ENCODE measurements at places on chromosomes 7 and 10.

DNA sequence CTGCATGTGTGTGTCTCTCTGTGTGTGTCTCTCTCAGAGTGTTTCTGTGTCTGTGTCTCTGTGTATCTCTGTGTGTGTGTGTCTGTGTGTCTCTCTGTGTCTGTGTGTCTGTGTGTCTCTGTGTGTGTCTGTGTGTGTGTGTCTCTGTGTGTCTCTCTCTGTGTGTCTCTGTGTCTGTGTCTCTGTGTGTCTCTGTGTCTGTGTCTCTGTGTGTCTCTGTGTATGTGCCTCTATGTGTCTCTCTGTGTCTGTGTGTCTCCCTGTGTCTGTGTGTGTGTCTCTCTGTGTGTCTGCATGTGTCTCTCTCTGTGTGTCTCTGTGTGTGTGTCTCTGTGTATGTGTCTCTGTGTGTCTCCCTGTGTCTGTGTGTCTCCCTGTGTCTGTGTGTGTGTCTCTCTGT, 44.8 kb upstream of the C10orf71 start:
- peak overlapping the region; percentile 3 for H3K27ac ChIP-seq
- H3K4me1 ChIP-seq, result peaks cover 20% of the 10 kb centered on the region
- DNase-seq, result no peak
- H3K36me3 ChIP-seq, result no peaks in the 10 kb centered on the region
- no peak overlapping the region for H3K4me3 ChIP-seq

DNA sequence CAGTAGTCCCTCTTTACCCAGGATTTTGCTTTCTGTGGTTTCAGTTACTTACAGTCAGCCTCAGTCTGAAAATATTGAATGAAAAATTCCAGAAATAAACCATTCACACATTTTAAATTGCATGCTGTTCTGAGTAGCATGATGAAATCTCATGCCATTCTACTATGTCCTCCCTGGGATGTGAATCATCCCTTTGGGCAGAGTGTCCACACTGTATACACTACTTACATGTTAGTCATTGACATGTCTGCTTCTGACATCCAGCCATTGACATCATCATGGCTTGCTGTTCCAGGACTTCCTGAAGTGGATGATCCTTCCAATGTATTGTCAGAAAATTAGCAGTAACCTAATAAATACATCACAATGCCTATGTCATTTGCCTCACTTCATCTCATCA, 34.6 kb upstream of the MALRD1 start:
- DNase-seq, result no peak
- no peaks in the 10 kb centered on the region for H3K36me3 ChIP-seq
- H3K4me3 ChIP-seq, result no peak overlapping the region

DNA sequence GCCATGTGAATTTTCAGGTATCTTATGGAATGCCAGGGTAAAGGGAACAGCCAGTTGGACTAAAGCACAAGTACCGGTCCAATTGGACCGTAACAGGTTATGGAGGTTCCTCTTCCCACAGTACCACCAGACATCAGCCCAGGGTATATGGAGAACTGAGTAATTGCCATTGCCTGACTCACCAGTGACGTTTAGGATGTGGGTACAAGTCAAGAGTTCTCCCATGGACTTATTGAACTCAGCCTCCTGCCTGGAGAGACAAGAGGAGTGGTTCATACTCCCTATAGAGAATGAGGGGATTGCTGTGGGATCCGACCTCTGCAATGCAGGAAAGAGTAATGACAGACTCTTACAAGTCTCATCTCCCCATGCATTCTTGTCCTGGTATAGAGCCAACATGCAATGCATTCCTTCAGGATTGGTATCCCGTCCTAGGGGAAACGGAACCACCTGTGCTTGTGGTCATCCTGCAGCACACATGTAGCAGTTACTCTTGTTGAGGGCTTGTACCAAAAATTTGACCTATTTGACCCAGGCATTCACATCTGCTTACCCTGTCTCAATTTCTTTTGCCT, 30.7 kb upstream of the ELOVL3 start:
- no peak for DNase-seq
- no peak overlapping the region for H3K4me3 ChIP-seq
- no peaks in the 10 kb centered on the region for H3K36me3 ChIP-seq
- no peaks in the 10 kb centered on the region for H3K27me3 ChIP-seq
- no peaks in the 10 kb centered on the region for H3K4me1 ChIP-seq
- no peak overlapping the region for H3K27ac ChIP-seq

DNA sequence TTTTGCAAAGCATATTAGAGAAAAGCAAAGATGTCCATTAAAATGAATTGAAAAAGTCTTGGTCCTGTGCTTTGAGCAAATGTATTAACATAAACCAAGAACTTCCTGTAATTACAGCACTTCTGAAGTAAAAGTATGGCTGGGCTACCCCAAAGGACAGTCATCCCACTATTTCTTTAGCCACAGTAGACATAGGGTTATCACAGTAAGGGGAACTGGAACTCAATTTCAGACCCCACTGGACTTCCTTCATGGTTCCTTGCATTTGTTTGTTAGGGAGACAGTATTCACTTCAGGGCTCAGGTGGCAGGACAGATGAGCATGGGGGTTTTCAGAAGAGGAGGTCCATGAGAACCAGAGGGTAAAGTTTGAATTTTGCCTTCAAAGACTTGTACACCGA, 203.1 kb upstream of the PDE1C start:
- H3K27ac ChIP-seq, result no peak overlapping the region
- H3K27me3 ChIP-seq, result no peaks in the 10 kb centered on the region
- H3K4me1 ChIP-seq, result peaks cover 8% of the 10 kb centered on the region
- no peak for DNase-seq
- no peaks in the 10 kb centered on the region for H3K36me3 ChIP-seq

DNA sequence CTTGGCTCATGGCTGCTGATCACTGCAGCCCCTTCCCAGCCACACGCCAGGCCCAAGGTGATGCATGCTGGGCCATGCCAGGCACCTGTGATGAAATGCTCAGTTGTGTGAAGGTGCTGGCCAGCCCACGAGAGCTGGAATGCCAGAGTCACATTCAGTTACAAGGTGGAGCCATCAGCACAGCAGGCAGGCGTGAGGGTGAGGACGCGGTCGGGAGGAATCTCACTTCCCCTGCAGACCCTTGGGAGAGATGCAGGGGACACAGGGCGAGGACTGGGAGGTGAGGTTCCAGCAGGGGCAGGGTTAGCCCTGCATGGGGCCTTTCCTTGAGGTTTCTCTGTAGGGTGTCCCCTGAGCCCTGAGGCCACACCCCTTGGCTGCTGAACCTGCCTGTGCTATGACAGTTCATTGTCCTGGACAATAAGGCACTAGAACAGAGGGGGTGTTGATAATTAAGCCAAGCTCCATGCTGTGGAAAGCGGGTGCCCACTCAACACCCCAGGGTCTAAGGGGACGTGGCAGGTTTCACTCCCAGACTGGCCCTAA, 82.4 kb downstream of the ADARB2 start:
- DNase-seq, result no peak
- no peaks in the 10 kb centered on the region for H3K36me3 ChIP-seq
- no peaks in the 10 kb centered on the region for H3K27me3 ChIP-seq
- H3K4me1 ChIP-seq, result no peaks in the 10 kb centered on the region
- H3K27ac ChIP-seq, result no peak overlapping the region

GRCh38 chr7:107972075-107972482, 30.9 kb downstream of the LAMB1 start:
- H3K27me3 ChIP-seq, result no peaks in the 10 kb centered on the region
- DNase-seq, result no peak
- no peak overlapping the region for H3K27ac ChIP-seq
- no peaks in the 10 kb centered on the region for H3K4me1 ChIP-seq
- no peak overlapping the region for H3K4me3 ChIP-seq

- H3K4me1 ChIP-seq, result peaks cover 40% of the 10 kb centered on the region
- DNase-seq, result no peak
- H3K27me3 ChIP-seq, result no peaks in the 10 kb centered on the region
- H3K27ac ChIP-seq, result no peak overlapping the region
- no peaks in the 10 kb centered on the region for H3K36me3 ChIP-seq
Measured at GRCh38 chr7:37367010-37367409, 81.7 kb downstream of the ELMO1 start.

DNA sequence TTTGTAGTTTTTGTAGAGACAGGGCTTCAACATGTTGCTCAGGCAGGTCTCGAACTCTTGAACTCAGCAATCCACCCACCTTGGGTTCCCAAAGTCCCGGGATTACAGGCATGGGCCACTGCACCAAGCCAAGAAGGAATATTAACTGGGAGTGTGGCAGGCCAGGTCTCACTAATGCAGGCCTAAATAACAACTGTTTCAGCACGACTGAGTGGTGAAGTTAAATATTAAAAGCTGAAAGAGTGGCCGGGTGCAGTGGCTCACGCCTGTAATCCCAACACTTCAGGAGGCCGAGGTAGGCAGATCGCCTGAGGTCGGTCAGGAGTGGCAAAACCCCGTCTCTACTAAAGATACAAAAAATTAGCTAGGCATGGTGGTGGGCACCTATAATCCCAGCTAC, 21.1 kb downstream of the CHUK start:
- no peak overlapping the region for H3K27ac ChIP-seq
- no peak for DNase-seq
- H3K27me3 ChIP-seq, result no peaks in the 10 kb centered on the region
- no peaks in the 10 kb centered on the region for H3K4me1 ChIP-seq
- H3K36me3 ChIP-seq, result peaks cover 48% of the 10 kb centered on the region
- no peak overlapping the region for H3K4me3 ChIP-seq

DNA sequence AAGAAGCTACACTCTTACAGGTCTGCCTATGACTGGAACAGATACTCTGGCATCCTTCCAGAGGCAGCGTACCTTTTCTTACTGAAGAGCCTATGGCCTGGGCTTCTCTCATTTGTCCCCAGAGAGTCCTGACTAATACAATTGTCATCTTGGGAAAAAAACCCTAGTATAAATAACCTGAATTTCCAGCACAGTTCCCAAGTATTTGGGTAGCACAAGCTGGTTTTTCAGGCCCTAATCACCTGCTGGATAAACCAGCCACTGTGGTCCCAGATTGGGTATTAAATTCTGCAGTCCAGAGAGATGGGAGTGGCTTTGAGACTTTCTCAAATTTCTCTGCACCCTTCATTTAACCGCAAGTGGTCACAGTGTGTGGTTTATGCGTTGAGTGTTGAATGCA, 186.8 kb upstream of the NEBL start:
- H3K27ac ChIP-seq, result no peak overlapping the region
- no peaks in the 10 kb centered on the region for H3K4me1 ChIP-seq
- no peak for DNase-seq
- H3K27me3 ChIP-seq, result no peaks in the 10 kb centered on the region
- H3K4me3 ChIP-seq, result no peak overlapping the region

GRCh38 chr10:115095758-115096157, 2.6 kb downstream of the ATRNL1 start:
- no peaks in the 10 kb centered on the region for H3K4me1 ChIP-seq
- H3K27me3 ChIP-seq, result peaks cover 33% of the 10 kb centered on the region
- DNase-seq, result no peak
- no peak overlapping the region for H3K27ac ChIP-seq
- no peak overlapping the region for H3K4me3 ChIP-seq
- H3K36me3 ChIP-seq, result no peaks in the 10 kb centered on the region

DNA sequence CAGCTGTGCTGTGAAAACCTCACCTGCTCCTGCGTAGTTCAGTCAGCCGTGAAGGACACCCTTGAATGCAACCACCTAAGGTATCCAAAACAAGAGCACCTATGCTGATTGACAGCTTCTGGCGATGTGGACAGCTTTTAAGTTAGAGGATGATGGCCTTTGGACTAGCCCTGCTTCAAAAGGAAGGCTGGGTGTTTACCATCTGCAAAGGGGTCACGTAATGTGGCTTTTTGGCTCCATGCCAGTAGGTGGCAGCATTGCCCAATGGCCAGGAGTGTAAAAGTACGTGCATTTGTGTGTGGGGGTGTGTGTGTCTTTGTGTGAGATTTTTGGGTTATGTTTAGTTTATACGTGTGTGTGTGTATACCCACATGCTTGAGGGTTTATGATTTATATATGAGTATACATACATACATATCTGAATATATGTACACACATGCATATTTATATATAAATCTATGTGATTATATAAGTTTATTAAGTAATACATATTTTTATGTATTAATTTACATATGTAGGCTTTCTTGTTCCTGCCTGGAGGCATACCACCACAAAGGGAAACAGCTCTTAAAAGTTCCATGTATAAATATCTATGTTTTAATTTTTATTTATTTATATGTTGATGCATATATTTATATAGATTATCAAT, 236.3 kb upstream of the ANKRD30A start:
- H3K4me1 ChIP-seq, result no peaks in the 10 kb centered on the region
- H3K36me3 ChIP-seq, result no peaks in the 10 kb centered on the region
- DNase-seq, result peak; percentile 58
- H3K27ac ChIP-seq, result no peak overlapping the region

Measured in common myeloid progenitor, CD34-positive (primary cell).